ENCODE measurements at places on chromosomes 1 and 21.
A peak's percentile ranks its signal among the peaks of the same experiment; 100 is the strongest.

DNA sequence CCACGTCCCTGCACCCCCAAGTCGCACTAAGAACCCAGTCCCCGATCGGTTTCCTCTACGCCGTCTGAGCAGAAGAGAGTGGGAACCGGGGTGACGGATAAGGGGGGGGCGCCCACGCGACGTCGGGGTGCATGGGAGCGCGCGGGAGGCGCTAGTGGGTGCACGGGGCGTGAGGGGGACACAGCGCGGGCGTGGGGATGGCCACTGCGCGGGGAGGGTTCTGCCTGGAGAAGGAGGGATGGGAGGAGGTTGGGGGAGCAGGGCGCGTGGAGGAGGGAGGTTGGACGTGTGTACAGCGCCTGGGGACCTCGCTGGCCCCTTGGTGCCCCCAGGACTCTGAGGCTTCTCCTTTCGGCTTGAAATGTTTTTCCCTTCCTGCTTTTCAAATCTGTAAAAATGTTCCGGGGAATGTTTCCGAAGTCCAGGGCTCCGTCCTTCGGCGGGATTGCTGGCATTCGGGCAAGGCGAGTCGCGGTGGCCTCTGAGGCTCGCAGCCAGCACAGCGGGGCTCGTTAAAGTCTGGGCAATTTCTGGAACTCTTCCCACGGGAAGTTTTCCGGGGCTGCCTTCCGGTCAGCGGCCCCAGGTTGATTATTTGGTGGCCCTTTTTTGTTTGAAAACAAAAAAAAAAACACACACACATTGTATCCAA, 13.1 kb downstream of the RNF220 start:
- peak overlapping the region; percentile 4 for H3K4me3 ChIP-seq
- H3K27me3 ChIP-seq = peaks cover 54% of the 10 kb centered on the region
- no peaks in the 10 kb centered on the region for H3K4me1 ChIP-seq
- no peaks in the 10 kb centered on the region for H3K36me3 ChIP-seq
- no peak overlapping the region for H3K27ac ChIP-seq

- no peaks in the 10 kb centered on the region for H3K27me3 ChIP-seq
- DNase-seq = no peak
- H3K4me3 ChIP-seq = no peak overlapping the region
Measured at GRCh38 chr1:37533317-37534093, 18.9 kb upstream of the MEAF6 start.

DNA sequence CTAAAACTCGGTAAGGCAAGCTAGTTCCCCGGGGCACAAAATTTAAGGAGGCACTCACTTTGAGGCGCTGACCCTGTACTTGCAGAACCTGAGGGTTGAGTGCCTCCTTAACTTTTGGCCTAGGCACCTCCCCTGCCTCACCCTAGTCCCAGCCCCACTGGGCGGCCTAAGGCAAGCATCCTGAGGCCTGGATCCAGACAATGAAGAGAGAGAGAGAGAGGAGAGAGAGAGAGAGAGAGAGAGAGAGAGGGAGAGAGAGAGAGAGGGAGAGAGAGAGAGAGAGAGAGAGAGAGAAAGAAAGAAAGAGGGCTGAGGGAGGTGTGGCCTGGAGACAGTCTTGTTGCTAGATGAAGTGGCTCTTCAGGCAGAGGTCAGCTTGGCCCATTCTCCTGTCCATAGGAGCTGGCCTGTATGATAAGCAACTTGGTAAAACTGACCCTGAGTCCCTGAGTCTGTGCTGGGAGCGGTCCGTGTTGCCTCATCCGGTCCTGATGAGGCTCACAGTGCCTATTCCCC, 7.4 kb upstream of the LRRN2 start:
- no peak for DNase-seq
- peaks cover 5% of the 10 kb centered on the region for H3K4me1 ChIP-seq
- no peaks in the 10 kb centered on the region for H3K36me3 ChIP-seq
- no peak overlapping the region for H3K27ac ChIP-seq

DNA sequence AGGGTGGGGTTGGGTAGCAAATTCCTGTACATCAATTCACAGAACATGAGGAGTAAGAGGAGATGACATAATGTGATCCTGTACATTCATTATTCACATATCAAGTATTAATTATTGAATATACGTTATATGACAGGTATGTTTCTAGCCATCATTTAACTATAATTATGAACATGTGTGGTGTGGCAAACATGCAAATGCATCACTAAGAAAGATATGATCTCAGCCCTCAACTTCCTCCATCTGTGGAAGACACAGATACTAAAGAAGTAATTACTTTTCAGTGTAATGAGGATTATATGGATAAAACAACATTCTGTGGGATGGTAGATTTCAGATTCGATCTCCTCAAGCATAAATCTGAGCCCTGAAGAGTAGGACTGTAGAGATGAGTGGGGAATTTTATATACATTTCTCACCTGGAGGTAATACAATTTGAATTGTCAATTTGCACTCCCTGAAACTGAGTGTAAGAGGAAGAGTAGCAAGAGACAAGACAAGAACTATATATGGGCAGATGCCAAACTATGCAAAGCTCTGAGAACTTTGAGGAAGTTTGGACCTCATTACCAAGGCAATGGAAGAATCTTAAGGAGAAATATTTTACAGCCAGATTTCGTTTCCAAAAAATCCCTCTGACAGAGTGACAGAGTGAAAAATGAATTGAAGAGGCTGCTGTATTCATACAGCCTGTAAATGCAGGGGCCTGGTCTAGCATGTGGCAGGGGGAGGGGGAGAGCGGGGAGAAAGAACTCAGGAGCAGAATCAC, 275.5 kb downstream of the TPR start:
- no peak overlapping the region for H3K27ac ChIP-seq
- no peaks in the 10 kb centered on the region for H3K4me1 ChIP-seq
- no peak for DNase-seq
- H3K4me3 ChIP-seq = no peak overlapping the region
- H3K27me3 ChIP-seq = peaks cover 5% of the 10 kb centered on the region

GRCh38 chr21:27756191-27756590, 789.3 kb upstream of the ADAMTS5 start:
- H3K4me1 ChIP-seq = no peaks in the 10 kb centered on the region
- H3K27ac ChIP-seq = no peak overlapping the region
- DNase-seq = no peak
- H3K36me3 ChIP-seq = no peaks in the 10 kb centered on the region
- H3K27me3 ChIP-seq = no peaks in the 10 kb centered on the region

DNA sequence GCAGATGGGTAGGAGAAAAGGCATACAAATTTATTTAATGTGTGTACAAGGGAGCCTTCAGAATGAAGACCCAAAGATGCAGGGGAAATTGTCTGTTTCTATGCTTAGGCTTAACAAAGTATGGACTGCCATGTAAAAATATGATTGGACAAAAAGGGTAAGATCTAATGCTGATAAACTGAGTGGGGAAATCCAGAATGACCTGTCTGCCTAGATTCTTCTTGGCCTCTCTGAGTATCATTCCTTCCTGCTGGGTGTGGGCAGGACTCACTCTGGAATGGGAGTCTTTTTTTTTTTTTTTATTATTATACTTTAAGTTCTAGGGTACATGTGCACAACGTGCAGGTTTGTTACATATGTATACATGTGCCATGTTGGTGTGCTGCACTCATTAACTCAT, 61.0 kb downstream of the IGSF5 start:
- no peaks in the 10 kb centered on the region for H3K36me3 ChIP-seq
- H3K4me3 ChIP-seq = no peak overlapping the region
- H3K27me3 ChIP-seq = peaks cover 3% of the 10 kb centered on the region
- no peak overlapping the region for H3K27ac ChIP-seq
- DNase-seq = no peak
- H3K4me1 ChIP-seq = no peaks in the 10 kb centered on the region

DNA sequence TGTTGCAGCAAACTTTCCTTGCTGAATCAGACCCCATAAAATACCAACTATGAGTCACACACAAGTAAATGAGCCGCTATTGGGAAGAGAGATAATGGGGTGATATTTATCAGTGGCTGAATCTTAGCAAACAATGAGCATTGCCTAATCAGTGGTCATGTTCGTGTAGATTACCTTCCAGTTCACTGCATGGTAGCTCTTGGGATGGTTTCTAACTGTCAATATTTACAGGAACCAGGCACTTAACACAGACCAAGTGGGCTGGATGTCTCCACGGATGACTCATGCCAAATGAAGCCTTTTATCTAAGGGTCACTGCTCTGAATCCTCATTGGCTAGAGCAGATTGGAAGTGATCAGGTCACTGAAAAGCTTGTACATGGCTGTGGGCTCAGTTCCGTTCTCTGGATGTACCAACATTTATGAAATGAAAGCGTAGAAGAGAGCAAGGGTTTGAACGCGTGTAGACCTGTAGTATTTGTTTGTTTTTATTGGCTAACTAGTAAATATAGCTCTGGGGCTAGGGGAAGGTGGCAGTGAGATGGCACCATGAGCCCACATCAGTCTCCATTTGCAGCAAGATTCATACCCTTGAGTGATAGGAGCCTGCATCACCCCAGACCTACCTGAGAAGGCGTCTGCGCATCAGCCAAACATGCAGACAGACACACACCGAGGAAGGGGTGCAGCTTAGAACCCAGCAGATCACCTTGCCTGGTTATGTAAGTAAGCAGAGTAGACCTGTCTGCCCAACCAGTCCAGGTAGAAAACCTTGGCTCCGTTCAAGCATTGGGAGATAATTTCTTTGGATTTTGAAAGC, 153.3 kb downstream of the TOMM20 start:
- peak overlapping the region; percentile 55 for H3K27ac ChIP-seq
- H3K4me1 ChIP-seq = peaks cover 80% of the 10 kb centered on the region
- DNase-seq = peak; percentile 9
- no peak overlapping the region for H3K4me3 ChIP-seq

- peak overlapping the region; percentile 1 for H3K27ac ChIP-seq
- no peak overlapping the region for H3K4me3 ChIP-seq
- DNase-seq = no peak
- H3K4me1 ChIP-seq = peaks cover 12% of the 10 kb centered on the region
Measured at GRCh38 chr1:200128944-200129879, 101.7 kb downstream of the NR5A2 start.

DNA sequence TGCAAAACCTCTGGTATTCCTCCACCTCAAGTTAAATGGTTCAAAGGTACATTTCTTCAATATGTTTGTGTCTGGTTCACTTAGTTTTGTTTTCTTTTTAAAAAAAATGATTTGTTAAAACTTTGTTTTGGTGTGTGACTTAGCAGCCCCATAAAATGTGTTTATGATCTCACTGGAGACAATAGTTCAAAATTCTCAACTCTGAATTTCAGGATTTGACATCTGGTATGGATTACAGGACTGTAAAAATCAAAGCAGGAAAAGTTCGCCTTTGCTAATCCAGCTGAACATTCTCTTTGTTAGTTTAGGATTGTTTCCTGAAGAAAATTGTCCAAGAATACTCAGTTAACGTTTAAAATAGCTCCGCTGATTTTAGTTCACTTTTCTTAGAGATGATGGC, 231.7 kb downstream of the HMCN1 start:
- no peaks in the 10 kb centered on the region for H3K4me1 ChIP-seq
- peaks cover 15% of the 10 kb centered on the region for H3K27me3 ChIP-seq
- no peaks in the 10 kb centered on the region for H3K36me3 ChIP-seq
- no peak for DNase-seq

- peaks cover 6% of the 10 kb centered on the region for H3K4me1 ChIP-seq
- no peak overlapping the region for H3K27ac ChIP-seq
- DNase-seq = no peak
- H3K4me3 ChIP-seq = no peak overlapping the region
- no peaks in the 10 kb centered on the region for H3K36me3 ChIP-seq
- peaks cover 24% of the 10 kb centered on the region for H3K27me3 ChIP-seq
Measured at GRCh38 chr1:22292011-22292788, 149.3 kb upstream of the WNT4 start.

Data from activated CD4-positive, alpha-beta T cell treated with anti-CD3 and anti-CD28 coated beads for 36 hours (primary cell).